ENCODE measurements at places on chromosomes 6 and 20. TPM values are rescaled to one million over a fixed set of nuclear protein-coding genes. Genes with fewer than 3 reads are reported as not detected.

Gene STX7
- 15.2 TPM for total RNA-seq

Gene WFDC10B
- total RNA-seq = not detected

Gene DUSP15
- not detected for total RNA-seq

Gene BTN1A1
- total RNA-seq = not detected

Gene BMP7
- not detected for total RNA-seq

Gene DEFB126
- total RNA-seq = not detected

Gene BPIFB2
- not detected for total RNA-seq

Gene AVP
- not detected for total RNA-seq

Gene KCNS1
- total RNA-seq = 0.70 TPM

Gene RIPPLY2
- not detected for total RNA-seq

Gene TRIM31
- total RNA-seq = not detected

Gene HTR1B
- total RNA-seq = not detected

Gene MMP24
- not detected for total RNA-seq

Gene CD24
- total RNA-seq = 0.89 TPM

DNA sequence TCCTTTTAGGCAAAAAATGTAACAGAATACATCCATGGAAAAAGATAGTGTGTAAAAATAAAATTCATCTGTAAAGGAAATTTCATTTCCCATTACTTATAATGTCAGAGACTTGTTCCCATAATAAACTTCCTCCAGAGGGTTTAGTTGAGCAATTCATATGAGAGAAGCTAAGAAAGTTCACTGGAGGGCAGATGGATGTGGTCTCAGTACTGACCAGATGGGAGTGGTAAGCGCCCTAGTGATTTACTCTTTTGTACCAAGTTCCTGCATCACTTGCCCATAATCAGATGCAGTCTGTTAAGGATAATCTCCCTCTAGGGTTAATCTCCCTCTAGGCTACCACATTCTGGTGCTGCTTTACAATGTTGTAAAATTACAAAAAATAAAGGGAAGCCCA lies 61.7 kb downstream of the ESF1 start:
- DNase-seq = no peak

GRCh38 chr20:829551-829950 lies 4.0 kb upstream of the FAM110A start:
- DNase-seq = no peak

DNA sequence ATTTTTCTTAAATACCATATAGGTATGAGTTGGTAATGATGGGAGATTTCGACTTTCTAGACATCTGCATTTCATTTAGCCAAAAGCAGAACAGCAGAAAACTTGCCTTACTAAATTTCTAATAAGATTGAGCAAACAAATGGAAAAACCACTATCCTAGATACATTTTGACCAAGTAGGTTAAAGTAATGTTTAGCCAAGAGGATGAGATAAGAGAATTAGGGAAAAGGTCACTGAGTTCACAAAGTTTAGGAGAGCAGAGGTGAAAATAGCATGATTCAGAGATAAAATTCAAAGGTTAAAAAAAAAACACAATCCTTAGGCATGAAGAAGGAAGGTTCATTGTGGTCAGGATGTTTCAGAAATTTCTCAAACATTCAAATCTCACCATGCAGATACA lies 450.3 kb downstream of the CD83 start:
- DNase-seq = no peak

DNA sequence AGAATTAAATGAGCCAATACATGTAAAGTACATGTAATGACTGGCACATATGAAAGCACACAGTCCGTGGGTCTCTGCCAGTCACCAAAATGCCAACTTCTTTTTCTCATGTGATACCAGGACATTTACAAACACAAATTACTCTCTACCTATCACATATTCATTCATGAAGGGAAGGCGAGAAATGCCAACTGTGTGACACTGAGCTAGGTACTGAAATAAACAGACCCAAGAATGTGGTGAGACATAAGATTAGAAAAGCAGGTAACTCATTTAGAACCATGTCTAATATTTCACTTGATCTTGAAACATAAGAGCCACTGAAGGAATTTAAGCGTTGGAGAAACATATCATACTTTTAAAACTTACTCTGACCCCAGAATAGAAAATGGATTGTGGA lies 41.4 kb downstream of the HBS1L start:
- no peak for DNase-seq

DNA sequence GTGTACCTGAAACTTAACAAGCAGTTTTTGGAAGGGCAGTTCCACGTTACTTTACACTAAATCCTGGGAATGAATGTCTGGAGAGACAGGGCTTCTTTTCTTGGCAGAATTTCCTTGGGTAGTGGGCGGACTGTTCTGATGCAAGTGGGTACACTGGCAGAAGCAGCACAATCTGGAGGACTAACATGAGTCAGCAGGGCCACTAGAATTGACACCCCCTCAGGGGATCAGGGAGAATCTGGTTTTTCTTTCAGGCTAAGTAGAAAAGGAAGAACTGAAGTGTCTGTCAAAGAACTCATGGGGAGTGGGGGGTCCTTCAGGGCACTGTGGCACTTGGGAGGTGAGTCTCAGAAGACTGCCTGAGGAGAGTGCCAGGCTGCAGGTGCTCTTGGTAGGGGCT lies 34.6 kb downstream of the PANK2 start:
- DNase-seq = no peak

- DNase-seq = no peak
These were observed 382.0 kb downstream of the TAF4 start for GRCh38 chr20:61683721-61684120.

GRCh38 chr6:167303675-167304625 lies 12.8 kb downstream of the UNC93A start:
- no peak for DNase-seq

GRCh38 chr6:112488238-112488637 lies 141.1 kb downstream of the RFPL4B start:
- DNase-seq = no peak

DNA sequence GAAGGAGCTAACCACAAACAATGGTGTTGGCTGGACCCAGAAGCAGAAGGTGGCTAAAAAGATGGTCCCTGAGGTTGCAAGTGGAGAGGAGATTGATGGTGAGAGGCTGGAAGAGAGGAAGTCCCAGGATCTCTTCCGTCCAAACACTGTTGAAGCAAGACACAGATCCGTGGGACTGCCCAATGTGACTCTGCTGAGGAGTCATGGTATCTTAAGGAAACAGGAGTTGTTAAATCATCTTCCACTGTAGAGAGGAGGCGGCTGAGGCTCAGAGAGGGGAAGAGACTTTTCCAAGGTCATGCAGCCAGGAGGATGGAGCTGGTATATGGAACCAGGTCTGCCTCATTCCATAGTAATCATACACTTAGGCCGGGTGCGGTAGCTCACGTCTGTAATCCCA lies 4.1 kb upstream of the ZNF335 start:
- DNase-seq = no peak

DNA sequence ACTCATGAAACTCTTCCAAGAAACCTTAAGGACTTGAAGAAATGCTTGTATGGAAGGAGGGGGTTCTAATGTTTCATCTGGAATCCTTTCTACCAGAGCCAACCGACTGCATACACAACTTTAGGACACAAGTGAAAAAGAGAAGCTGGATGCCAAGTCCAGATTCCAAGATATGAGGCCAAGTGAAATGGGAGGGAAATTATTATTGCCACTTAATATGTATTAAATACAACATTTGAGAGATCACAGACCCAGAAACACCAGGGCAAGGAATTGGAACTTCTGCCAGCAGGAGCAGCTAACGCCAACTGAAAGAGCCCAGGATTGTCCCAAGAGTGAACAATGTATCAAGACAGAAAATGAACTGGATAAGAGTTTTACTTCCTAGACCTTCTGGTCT lies 144.2 kb downstream of the ARHGAP18 start:
- no peak for DNase-seq

- DNase-seq = no peak
These were observed 6.5 kb downstream of the GTPBP2 start for GRCh38 chr6:43622541-43622940.

- no peak for DNase-seq
These were observed 1.3 kb upstream of the PNISR start for GRCh38 chr6:99426451-99426757.

- no peak for DNase-seq
These were observed 40.9 kb downstream of the GSTA4 start for GRCh38 chr6:52953911-52954839.

- no peak for DNase-seq
These were observed 59.5 kb downstream of the ID4 start for GRCh38 chr6:19896693-19897010.

GRCh38 chr6:85388531-85388930 lies 61.4 kb upstream of the NT5E start:
- no peak for DNase-seq

- DNase-seq = no peak
These were observed 323.3 kb upstream of the NT5E start for GRCh38 chr6:85126485-85127167.

- DNase-seq = no peak
These were observed 289.7 kb upstream of the RNF24 start for GRCh38 chr20:4305091-4305490.

GRCh38 chr20:14219801-14220461 lies 117.5 kb downstream of the FLRT3 start:
- no peak for DNase-seq

DNA sequence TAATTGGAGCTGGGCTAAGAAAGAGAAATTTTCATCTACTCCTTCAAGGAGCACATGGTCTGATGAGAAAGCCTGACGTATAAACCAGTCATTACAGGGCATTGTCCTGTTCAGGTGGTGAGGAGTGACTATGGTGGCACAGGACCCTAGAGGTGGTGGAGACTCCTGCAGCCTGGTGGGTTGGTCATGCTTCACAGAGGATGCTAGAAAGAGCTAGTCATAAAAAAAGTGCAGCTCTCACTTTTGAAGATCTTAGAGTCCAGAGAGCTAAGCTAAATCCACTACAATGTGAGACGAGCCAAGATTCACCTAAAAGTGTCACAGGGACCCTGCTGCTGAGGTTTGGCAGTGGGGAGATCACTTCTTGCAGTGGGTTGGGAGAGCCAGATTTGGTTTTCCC lies 9.8 kb upstream of the ZNF831 start:
- DNase-seq = no peak

DNA sequence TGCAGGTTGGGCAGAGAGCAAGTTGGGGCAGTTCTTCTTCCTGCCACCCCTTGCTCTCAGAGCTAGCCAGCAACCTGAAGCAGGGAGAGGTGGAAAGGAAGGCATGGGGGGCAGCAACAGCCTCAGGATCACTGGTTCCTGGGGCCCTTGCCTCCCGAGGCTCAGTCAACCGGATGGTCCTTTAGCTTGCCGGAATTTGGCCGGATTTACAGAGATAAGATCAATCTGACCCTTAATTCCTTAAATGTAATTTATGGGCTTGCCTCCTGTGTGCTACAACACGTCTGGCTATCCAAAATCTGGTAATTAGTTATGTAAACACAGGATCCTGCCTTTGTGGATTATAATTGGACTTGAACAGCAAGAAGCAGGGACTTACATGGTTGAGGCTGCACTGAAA lies 19.5 kb upstream of the TCP11 start:
- no peak for DNase-seq

GRCh38 chr6:10323018-10323417 lies 91.9 kb downstream of the TFAP2A start:
- no peak for DNase-seq

All from activated naive CD4-positive, alpha-beta T cell treated with anti-CD3 and anti-CD28 coated beads, Interleukin-2, amount 50 U/mL, for 72 hours (primary cell).